ENCODE measurements at places on chromosomes 7 and 10.

DNA sequence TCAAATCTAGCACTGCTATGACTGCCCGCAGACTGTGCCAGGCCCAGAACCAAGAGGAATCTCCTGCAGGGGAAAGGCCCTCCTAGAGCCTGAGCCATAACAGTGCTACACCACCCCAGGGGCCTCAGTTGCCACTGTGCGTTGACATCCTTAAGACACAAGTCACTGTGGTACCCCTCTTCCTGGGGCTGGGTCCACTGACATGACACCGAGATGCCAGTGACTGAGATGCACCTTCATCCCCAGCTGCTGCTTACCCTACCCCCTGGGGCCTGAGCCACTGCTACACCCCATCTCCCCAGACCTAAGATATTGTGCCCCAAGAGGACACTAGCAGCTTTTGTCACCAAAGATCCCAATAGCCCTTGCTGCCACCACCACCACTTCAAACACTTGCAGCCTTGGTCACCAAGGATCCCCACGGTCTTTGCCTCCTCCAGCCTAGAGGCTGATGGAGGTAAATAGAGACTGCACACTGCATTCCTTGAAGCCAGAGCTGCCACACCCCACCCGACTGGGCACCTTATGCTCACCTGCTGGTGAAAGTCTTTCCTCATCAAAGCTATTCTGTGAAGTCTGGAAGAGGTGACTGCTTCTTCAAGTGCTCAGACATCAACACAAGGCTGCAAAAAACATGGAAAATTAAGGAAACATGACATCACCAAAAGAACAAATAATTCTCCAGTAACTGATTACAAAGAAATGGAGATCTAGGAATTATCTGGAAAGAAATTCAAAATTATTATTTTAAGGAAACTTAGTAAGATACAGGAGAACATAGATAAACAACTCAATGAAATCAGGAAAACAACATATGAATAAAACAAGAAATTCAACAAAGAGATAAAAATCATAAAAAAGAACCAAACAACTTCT, 40.4 kb upstream of the SHH start:
- no peak for DNase-seq

- no peak for DNase-seq
Observed at GRCh38 chr7:36223851-36224250, 70.8 kb downstream of the EEPD1 start.

- DNase-seq: peak; percentile 54
Observed at GRCh38 chr7:518630-519483, 789 bp downstream of the PDGFA start.

DNA sequence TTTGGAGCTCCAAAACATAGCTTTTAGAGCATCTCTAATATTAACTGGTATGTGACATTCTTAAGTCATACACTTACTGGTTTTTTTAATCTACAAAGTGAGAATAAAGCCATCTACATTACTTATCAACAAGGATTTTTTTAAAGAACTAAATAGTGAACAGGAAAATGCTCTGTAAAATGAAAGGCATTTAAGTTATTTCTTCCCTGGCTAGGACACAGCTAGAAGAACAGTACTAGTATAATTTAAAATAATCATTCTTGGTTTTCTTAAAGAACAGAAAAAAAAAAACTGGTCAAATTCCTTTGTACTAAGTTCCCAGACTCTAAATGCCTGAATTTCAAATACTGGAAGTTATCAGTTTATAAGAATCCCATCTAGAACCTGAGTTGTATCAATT, 139.5 kb downstream of the SRPK2 start:
- no peak for DNase-seq

DNA sequence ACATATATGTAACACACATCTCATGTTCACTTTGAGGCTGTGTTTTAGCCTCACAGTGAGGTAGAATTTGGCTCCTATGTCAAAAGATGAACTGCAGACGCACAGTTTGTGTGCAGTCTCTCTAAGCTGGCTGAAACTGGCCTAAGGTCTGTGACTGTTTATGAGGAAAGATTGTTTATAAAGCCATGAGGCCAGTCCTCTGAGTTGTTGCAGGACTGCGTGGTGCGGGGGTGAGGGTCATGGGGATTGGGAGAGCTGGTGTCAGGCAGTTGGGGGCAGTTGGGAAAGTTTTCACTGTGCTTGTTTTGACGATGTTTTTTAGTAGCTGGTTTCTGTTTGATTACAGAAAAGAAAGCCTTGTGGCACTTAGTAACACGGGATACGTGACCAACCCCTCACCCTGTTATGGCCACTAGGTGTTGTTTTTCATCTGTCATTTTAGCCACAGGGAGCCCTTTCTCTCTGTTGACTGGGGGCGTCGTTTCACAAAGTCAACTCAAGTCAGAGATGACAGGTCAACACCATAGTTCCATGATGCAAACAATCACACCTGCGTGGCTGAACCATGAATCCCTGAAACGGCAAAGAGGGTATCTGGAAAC, 310.9 kb downstream of the CCDC3 start:
- DNase-seq: no peak

All from DMS 273 treated with DMSO at 0.1 percent for 48 hours (cell line).